Mucosa of descending colon (tissue), 3 donors: ENCODE measurements at places on chromosomes 2 and 18. TPM values are rescaled to one million over a fixed set of nuclear protein-coding genes. Genes with fewer than 3 reads are reported as not detected.

The SERPINB13 gene
- not detected for total RNA-seq

The TMX3 gene
- total RNA-seq = 32.4 TPM

DNA sequence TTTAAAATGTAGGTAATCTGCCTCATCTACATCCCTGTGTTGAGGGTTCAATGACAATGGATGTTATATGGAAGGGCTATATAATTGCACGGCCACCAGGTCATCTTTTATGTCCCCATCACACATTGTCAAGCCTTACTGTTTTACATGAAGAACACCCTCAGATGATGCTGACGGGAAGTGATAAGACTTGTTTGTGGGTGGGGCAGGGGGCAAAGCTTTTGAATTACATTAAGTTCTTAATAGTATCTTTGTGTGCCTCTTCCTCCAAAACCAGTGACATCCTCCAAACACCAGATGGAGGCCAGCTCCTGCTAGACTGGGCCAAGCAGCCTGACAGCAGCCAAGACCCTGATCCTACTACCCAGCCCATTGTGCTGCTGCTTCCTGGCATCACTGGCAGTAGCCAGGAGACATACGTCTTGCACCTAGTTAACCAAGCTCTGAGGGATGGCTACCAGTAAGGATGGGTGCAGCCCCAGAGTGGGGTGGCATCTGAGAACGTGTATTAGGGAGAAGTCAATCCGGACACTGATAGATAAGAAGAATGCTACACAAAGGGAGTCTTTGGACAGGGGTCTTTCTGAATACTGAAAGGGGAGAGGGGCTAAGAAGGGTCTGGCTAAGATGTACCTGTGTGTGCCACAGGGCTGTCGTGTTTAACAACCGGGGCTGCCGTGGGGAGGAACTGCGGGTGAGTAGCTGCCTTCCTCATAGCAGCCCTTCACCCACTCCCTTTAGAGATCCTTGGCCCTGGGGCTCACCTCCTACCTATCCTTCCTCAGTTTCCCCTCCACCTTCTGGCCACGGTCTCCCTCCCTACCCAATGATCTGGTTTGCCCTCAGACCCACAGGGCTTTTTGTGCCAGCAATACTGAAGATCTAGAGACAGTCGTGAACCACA lies 5.3 kb downstream of the ABHD1 start:
- no peak for DNase-seq

- DNase-seq = no peak
These were observed 134.4 kb downstream of the TGIF1 start for GRCh38 chr18:3584266-3584861.

- no peak for DNase-seq
These were observed 4.1 kb downstream of the RAB31 start for GRCh38 chr18:9712130-9712577.

GRCh38 chr2:2804528-2804927 lies 473.5 kb upstream of the MYT1L start:
- DNase-seq = no peak
